Tibial nerve (tissue), 4 donors: ENCODE measurements at places on chromosomes 11 and 22. TPM values are rescaled to one million over a fixed set of nuclear protein-coding genes. Genes with fewer than 3 reads are reported as not detected.

DNA sequence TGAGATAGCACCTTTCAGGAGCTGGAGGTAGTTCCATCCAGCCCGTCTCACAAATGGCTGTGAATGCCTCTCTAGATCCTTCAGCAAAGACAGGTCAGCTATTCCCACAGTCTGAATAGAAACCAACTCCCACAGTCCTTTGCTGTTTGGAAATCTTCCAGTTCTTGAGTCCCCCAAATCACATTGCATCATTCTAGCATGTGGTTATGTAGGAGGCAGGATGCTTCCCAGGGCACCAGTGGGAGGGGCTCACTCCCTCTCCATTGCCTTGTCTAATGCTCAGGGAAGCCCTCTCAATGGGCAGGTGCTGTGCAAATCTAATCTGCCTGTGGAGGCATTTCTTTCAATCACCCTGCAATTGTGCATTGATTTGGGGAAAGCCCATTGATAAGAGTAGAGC lies 14.6 kb downstream of the NAV2 start:
- DNase-seq, result no peak

GVQW3 gene
- total RNA-seq, result 2.1 TPM

A4GALT gene
- total RNA-seq, result 73.0 TPM

DNA sequence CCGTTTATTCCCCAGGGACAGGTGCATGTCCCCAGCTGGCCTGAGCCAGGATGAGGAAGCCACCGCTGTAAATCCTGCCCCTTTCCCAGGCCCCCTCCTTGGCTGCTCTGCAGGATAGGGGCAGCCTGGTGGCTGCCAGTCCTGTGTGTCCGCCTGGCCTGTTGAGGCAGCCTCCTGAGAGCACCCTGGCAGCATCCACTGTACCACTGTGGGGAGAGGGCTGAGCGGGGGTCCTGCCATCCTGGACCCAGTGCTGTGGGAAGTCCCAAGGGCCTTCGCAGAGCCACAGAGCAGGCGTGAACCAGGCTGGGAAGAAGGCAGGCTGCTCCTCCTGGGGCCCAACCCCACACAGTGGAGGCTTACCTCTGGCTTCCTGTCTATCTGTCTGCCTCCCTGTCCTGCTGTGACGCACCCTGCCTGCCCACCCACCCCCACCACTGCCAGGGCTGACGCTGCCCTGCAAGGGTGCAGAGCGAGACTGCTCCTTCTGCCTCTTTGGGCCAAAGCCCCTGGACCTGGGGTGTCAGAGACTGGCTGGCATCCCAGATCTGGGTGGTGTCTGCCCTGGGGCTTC lies 8.4 kb downstream of the KCTD17 start:
- no peak for DNase-seq

DNA sequence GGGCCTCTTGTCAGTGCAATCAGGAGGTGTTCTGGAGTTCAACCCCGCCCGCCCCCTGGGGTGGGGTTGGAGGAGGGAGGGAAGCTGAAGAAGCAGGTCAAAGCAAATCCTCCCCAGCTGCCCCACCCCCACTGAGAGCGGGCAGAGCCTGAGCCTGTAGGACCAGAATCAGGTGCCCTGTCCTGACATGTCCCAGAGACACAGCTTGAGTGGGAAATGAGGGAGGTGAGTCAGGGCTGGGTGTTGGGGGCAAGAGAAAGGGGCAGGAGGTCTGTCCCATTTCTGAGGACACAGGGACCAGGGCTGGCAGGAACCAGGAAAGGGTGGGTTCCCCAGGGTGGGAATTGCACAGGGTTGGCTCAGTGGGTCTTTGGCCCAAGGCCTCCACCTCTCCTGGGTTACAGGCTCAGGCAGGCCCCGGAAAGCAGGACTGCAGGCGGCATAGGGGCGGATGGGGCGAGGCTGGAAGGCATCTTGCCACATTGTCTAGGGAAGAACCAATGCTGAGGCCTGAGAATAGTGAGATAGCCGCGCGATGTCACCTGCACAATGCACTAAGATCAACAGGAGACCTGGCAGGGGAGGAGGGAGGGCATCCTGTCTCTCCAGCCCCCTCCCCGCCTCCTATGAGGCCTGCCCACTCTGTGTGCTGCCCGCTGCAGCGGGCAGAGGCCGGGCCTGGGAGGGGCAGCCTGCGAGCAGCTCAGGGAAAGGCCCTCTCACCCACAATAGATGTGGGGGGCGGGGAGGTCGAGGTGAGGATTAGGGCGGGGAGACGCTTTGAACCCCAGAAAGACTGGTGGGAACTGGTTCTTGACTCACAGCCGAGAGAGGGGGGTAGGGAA lies 32.4 kb downstream of the NECTIN1 start:
- no peak for DNase-seq

GRCh38 chr22:24887260-24887659 lies 59.2 kb downstream of the LHFPL7 start:
- no peak for DNase-seq
